Cortex of kidney (tissue), 1 donor: ENCODE measurements at places on chromosomes 5 and 9.

- DNase-seq = no peak
Observed at GRCh38 chr9:9170439-9171134, 1371.0 kb upstream of the DMAC1 start.

DNA sequence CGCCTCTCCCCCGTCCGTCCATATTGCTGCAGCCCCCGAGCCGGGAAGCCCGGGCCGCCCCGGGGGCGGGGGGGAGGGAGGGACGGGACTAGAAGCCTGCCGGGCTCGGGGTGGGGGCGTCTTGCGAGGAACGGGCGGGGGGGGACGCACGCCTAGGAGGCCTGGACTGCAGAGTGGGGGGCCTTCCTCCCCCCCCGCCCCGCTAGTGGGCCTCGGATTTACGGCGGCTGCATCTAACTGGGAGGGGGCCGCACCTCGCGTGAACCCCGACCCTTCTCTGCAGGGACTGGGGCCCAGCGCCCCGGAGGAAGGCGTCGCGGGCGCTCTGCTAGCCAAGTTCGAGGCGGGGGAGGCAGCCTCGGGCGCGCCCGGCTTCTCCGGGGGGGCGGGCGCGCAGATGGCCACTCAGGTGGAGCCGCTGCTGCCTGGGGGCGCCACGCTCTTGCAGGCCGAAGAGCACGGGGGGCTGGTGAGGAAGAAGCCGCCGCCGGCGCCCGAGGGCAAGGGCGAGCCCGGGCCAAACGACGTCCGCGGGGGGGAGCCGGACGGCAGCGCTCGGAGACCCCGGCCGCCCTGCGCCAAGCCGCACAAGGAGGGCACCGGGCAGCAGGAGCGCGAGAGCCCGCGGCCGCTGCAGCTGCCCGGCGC is at the start of gene LARP1:
Gene LARP1 (plus strand): TSS at position 17 of the 648 bp plus-strand sequence. CDS start 381 bp downstream, at position 398.
- no peak for DNase-seq

DNA sequence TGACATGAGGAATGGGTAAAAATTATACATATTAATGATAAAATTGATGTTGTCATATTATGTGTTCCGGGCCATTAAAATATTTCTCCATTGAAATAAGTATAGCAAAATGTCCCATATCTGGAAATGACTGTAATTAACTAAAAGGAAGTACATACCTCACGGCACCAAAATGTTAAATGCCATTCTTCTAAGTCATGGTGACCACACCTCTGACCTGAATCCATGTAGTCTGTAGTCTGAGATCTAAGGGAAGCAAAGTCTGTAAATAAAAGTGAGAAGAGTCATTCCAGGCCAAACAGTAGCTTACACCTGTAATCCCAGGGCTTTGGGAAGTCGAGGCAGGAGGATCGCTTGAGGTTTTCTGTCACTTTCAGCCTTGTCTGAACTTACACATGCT is 8.7 kb upstream of the GDA start:
- DNase-seq = no peak

DNA sequence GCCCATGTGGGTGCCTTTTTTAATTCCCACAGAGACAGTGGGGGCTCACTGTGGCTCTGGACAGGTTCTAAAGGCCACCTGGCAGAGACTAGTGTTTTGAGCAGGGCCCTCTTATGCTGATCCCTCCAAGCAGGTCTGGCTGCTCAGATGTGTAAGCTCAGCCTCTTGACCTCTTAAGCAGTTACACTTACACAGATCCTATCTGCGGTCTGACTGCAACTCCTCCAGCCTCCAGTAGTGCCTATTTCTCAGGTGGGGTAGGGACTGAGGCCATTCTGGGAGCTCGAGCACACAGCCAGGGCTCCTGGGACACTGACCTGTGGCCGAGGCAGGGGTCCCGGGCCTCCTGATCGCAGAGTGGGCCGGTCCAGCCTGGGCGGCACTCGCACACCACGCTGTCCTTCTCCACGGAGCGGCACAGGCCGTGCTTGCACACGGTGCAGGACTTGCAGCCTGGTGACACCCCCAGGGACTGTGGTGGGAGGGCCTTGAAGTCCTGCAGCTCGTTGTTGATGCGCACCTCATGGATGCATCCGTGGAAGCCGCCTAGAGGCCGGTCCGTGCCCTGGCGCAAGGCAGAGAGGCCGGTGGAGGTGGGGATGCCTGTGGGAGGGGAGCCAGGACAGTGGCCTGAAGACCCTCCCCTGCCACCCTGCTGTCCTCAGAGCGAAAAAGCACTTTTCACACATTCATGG is 91.9 kb upstream of the PANK3 start:
- DNase-seq = no peak

GRCh38 chr9:114852050-114852594 is 46.3 kb upstream of the TNFSF15 start:
- no peak for DNase-seq

GRCh38 chr5:35041261-35041660 is 6.5 kb downstream of the AGXT2 start:
- no peak for DNase-seq

GRCh38 chr9:503326-503725 is 288.7 kb downstream of the DOCK8 start:
- DNase-seq = no peak

DNA sequence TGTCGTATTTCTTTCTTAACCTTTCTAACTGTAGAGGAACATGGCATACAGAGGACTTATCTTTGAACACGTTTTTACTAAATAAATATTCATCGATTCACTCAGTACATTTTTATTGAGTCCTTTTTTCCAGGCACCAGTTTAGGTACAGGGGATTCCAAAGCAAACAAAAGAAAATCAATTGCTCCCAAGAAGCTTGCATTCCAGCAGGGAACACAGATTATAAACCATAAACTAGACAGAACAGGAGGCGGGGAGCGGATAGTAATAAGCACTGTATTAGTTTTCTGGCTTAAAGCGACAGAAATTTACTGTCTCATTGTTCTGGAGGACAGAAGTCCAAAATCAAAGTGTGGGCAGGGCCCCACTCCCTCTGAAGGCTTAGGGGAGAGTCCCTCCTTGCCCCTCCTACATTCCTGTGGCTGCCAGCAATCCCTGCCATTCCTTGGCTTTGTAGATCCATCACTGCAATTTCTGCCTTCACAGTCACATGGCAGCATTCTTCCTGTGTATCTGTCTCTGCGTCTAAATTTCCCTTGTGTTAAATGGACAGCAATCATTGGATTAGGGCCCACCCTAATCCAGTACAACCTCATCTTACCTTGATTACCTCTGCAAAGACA is 115.5 kb downstream of the COL23A1 start:
- DNase-seq = no peak

DNA sequence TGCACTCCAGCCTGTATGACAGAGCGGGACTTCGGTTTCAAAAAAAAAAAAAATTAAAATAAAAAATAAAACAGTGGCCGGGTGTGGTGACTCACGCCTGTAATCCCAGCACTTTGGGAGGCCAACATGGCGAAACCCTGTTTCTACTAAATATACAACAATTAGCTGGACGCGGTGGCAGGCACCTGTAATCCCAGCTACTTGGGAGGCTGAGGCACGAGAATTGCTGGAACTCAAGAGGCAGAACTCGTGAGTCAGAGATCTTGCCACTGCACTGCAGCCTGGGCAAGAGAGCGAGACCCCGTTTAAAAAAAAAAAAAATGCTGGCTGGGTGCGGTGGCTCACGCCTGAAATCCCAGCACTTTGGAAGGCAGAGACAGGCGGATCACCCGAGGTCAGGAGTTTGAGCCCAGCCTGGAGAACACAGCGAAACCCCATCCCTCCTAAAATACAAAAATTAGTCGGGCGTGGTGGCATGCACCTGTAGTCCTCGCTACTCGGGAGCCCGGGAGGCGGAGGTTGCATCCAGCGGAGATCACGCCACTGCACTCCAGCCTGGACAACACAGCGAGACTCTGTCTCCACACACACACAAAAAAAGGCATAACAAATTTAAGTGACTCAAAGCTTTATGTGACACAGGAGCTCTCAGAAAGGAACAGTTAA is 1.5 kb upstream of the NPM1 start:
- DNase-seq = no peak

GRCh38 chr9:37700900-37701299 is 50.1 kb downstream of the FRMPD1 start:
- no peak for DNase-seq

DNA sequence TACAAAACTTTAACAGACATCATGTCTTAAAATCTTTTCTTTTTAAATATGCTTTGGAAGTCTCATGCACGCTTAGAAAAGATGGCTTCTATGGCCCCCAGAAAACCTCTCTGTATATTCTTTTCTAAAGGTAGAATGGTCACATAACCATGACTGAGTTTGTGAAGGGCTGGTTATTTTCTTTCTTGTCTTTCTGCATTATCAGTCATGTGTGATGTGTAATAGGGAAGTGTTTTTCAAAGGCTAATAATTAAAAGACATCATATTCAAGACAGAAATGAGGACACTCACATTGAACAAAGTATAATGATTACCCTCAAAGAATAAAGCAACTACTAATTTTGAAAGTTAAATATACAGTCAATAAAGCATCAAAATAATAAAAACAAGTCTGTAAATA is 253.4 kb downstream of the TRPM3 start:
- DNase-seq = no peak

DNA sequence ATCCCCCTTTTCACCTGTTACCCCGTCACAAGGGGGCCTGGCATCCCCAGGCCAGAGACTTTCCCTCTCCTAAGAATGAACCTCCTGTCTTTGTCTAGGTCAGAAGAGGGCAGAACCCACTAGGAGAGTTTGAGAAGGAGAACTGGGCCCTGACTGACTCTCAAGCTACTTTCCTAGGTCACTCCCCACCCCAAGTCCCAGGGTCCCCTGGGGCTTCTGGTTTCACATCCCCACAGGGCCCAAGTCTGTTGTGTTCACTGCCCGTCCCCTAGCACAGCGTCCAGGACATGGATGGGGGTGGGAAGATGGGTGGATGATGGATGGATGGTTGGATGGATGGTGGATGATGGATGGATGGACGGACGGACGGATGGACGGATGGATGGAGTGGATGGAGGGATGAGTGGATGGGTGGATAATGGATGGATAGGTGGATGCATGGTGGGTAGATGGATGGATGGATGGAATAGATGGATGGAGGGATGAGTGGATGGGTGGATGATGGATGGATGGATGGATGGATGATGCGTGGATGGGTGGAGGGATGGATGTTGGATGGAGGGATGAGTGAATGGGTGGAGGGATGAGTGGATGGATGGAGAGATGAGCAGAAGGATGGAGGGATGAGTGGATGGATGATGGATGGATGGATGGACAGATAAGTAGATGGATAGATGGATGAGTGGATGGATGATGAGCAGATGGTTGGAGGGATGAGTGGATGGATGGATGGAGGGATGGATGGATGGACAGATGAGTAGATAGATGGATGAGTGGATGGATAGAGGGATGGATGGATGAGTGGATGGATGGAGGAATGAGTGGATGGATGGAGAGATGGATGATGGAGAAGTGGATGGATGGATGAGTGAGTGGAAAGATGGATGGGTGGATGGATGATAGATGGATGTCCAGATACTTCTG is 50.6 kb downstream of the KCNT1 start:
- no peak for DNase-seq

DNA sequence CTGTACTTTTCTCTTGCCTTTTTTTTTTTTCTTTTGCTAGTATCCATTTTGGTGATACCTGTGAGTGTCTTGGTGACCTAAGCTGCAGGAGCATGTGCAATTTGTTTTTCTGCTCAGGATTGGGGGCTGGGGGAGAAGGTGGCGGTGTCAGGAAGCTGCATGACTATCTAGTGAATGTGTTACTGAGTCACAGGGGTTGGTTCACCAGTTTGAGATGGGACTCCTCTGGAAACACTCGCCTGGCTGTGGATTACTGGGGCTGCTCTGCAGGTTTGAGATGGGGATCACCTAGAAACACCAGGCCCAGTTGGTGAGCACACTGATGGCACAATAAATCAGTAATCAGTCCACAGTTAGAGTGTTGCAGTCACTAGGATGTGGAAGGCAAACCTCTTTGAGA is 447.9 kb downstream of the SPATA31D1 start:
- DNase-seq = no peak

DNA sequence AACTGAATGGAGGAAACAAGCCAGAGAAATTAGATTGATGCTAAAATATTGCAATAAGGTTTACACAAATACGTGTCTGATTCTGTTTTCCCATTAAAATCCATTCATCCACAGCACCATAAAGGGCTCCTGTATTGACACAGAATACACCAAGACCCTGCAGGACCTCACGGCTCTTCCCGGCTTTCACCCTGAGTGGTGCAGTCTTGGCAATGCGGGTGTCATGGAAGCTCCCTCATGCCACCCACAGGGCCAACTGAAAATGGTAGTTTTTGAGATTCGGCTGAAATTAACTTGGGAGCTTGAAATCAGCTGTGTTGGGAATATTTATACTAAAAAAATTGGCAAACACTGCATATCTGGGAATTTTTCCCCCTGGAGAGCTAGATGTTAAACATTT is 17.3 kb upstream of the EXOC3 start:
- DNase-seq = no peak

- no peak for DNase-seq
Observed at GRCh38 chr9:34929506-34930102, 28.5 kb upstream of the PHF24 start.

GRCh38 chr5:24065779-24066178 is 558.4 kb downstream of the PRDM9 start:
- no peak for DNase-seq

- DNase-seq = no peak
Observed at GRCh38 chr5:135040034-135040332, 6.0 kb upstream of the PITX1 start.

DNA sequence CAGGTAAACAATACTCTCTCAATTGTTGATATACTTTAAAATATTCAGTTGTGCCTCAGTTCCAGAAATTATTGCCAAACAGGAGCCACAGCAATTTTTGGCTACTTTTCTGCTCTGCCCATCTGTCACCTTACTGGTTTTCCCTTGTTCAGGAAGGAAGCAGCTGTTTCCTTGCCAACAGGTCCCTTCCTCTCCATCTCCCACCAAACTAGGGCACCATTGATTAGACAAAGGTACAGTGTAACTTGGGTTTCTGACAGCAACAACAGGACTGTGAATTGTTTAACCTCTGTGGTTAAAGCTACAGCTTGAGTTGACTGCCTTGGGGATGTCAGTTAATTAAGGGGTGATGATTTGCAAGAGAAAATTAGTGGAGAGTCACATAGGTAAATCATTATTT is 76.9 kb downstream of the PIP5K1B start:
- DNase-seq = no peak

DNA sequence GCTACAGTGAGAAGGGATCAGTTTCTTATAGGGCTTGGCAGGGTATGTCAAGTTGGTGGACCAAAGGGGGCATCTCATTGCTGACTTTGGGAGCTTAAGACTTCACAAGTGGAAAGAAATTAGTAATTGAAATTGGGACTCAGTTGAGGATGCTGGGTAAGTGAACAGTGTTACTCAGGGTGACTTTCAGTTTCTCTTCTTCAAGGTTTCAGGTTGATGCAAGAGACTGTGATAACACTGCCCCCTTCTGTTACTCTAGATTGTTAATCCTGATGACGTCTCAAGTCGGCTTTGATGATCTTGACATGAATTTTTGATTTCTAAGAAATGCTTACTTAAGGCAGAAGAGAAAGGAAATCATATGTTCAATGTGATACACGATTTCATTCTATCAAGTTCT is 21.3 kb downstream of the KCTD16 start:
- no peak for DNase-seq

DNA sequence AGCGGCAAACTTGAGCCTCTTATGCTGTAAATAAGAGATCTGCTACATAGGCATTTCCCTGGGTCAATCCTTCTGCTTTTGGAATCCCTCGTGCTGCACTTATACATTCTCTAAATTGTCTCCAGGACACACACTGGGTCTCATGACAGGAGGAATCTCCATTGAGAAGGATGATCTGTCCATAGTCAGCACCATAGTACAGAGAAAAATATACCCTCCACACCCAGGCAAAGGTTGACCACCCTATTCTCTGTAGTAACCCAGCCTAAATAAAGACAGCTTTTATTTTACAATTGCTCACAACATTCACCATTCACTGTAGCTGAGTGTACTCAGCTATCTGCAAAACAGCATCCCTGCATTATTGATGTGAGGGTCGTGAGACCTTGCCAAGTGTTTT is 111.2 kb downstream of the SV2C start:
- DNase-seq = no peak
